ENCODE measurements at places on chromosomes 7 and 10.

GRCh38 chr7:2175514-2175913 lies 57.2 kb downstream of the MAD1L1 start:
- H3K36me3 ChIP-seq, result peaks cover 33% of the 10 kb centered on the region
- peak; percentile 98 for DNase-seq
- peaks cover 1% of the 10 kb centered on the region for H3K27me3 ChIP-seq
- H3K4me1 ChIP-seq, result peaks cover 60% of the 10 kb centered on the region

DNA sequence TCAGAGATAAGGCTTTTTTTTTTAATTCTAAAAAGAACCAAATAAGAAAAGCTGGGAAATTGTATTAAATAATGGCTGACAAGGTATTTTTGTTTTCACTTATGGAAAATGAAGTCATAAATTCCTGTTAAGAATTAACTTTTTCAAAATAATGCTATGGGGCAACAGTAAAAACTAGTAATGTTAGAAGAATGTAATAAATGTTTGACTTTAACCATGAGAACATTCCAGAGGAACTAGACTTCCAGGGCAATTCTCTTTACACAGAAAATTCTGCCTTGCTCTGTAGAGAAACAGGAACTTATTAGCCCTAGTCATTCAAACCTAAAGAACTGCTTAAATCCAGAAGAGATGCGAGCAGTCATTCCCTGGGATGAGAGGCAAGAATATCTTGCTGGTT lies 571.1 kb downstream of the IPMK start:
- no peaks in the 10 kb centered on the region for H3K27me3 ChIP-seq
- peaks cover 67% of the 10 kb centered on the region for H3K4me1 ChIP-seq
- H3K36me3 ChIP-seq, result no peaks in the 10 kb centered on the region
- DNase-seq, result peak; percentile 89
- peak overlapping the region; percentile 74 for H3K4me3 ChIP-seq

DNA sequence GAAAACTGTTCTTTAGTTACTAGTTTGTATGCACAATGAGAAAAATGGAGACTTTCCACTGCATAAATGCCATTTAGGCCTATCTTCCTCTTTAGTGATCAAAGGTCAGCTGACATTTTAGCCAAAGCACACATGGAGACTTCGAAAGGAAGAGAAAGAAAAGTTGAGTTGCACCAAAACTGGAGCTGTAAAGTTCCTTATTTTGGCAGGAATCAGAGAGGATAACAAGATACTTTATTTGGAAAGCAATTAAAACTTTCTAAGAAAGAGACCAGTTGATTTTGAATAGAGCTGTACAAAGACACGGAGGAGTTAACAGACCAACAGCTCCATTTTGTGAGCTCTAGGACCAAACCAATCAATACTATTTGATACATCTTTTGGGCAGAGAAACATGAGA lies 14.2 kb downstream of the ENTPD7 start:
- H3K27me3 ChIP-seq, result no peaks in the 10 kb centered on the region
- no peak for DNase-seq
- no peak overlapping the region for H3K27ac ChIP-seq
- H3K4me1 ChIP-seq, result peaks cover 53% of the 10 kb centered on the region

DNA sequence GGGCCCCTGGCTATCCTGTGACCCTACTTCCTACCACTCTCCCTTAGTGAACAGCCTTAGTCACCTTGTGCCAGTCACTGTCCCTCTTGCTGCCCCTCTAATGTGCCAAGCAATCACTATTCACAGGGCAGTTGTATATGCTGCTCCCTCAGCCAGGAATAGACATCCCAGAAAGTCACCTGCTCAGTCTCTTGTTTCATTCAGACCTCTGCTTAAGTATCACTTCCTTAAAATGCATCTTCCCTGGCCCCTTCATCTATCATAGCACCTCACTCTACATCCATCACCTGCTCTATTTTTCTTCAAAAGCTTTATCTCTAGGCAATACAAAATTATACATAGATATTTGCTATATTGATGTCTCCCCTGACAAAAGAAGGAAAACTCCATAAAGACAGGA lies 328.4 kb upstream of the NFE2L3 start:
- H3K4me1 ChIP-seq, result no peaks in the 10 kb centered on the region
- H3K27me3 ChIP-seq, result peaks cover 3% of the 10 kb centered on the region
- H3K27ac ChIP-seq, result no peak overlapping the region
- DNase-seq, result no peak
- no peak overlapping the region for H3K4me3 ChIP-seq

DNA sequence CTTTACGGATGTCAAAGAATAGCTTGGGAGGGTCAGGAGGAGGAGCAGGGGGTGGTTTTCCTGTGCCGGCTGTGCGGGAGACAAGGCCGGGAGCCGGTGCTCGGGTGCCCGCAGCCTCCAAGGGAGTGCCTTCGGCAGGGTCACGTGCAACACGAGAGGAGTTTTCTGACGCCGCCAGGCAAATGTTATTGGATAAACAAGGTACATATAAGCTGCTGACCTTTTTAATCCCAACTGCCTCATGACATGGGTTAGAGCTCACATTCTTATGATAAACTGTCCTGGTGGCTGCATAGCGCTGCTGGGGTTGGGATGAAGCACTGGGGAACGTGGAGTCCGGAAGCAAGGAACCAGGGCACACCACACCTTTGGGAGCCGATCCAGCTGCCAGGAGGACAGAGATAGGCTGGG lies 124.8 kb upstream of the PDLIM1 start:
- H3K4me3 ChIP-seq, result no peak overlapping the region
- DNase-seq, result no peak
- no peaks in the 10 kb centered on the region for H3K36me3 ChIP-seq
- H3K4me1 ChIP-seq, result no peaks in the 10 kb centered on the region
- no peak overlapping the region for H3K27ac ChIP-seq

DNA sequence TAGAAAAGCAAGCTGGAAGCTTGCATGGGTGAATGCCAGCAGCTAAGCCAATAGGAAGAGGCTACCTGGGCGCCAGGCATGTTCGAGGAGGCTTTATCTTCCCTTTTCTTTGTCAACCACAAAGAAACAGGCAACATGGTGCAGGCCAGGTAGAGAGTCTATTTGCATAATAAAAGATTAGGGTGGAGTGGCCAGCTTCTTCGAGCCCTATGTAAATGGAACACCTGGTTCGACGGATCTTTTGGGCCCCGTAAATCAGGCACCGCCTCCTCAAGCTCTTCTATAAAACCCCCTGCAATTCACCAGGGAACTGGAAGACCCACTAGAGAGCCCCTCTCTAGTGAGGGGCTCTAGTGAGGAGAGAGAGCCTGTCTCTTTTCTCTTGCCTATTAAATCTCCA lies 1106.2 kb upstream of the CELF2 start:
- DNase-seq, result no peak
- no peak overlapping the region for H3K4me3 ChIP-seq
- H3K27ac ChIP-seq, result no peak overlapping the region
- H3K27me3 ChIP-seq, result no peaks in the 10 kb centered on the region
- H3K36me3 ChIP-seq, result no peaks in the 10 kb centered on the region

DNA sequence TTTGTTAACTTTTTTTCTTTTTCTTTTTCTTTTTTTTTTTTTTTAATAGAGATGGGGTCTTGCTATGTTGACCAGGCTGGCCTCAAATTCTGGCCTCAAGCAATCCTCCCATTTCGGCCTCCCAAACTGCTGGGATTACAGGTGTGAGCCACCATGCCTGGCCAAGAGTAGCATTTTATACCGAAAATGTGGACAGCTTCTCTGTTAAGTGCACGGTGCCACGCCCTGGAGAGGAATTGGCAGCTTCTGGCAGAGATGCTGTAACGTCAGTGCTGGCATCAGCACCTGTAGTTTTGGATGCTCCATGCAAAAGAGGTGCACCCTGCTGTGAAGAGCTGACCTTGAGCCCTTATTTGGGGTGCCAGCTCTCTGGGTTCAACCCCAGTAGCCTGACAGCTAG lies 18.2 kb downstream of the IL15RA start:
- no peaks in the 10 kb centered on the region for H3K36me3 ChIP-seq
- peak overlapping the region; percentile 19 for H3K27ac ChIP-seq
- no peak overlapping the region for H3K4me3 ChIP-seq
- no peak for DNase-seq

- H3K27me3 ChIP-seq, result peaks cover 11% of the 10 kb centered on the region
- no peaks in the 10 kb centered on the region for H3K4me1 ChIP-seq
Measured at GRCh38 chr7:50394315-50394714, 55.8 kb downstream of the FIGNL1 start.

DNA sequence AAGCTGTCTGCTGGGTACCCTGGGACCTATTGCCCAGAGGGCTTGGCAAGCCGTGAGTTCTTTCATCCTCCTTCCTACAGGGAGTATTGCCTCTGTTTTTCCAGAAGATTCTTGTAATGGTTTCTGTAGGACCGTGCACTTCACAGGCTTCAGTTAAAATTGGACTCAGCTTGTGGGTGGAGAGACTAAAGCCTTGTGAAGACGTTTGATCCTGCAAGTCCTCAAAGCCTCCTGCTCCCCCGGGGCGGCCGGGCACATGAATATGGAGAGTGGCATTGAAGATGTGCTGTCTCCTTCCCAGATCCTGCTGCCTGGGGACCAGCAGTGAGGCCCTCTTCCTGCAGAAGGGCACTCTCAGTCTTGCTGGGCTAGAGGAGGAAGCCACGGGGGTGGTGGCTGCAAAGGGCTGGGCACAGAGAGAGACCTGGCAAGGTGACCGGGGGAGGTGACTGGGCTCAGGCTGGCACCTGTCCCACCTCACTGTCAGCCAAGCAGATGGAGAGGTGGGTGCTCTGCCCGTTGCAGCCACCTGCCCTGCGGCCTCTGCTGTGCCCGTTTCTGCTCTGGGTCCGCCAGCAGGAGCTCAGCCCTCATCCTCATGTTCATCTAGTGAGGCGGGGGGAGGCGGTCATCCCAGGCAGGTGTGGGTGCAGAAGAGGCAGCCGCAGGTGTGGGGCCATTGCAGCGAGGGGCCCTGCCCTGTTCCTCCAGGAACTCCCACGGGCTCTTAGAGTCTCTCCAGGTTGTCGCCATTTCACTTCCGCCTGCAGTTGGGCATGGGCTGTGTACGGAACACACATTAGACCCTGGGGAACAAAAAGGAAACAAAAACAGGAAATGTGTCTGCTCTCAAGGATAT lies 55.7 kb downstream of the TMEM209 start:
- peaks cover 3% of the 10 kb centered on the region for H3K27me3 ChIP-seq
- H3K4me1 ChIP-seq, result peaks cover 7% of the 10 kb centered on the region
- DNase-seq, result no peak
- H3K36me3 ChIP-seq, result no peaks in the 10 kb centered on the region

DNA sequence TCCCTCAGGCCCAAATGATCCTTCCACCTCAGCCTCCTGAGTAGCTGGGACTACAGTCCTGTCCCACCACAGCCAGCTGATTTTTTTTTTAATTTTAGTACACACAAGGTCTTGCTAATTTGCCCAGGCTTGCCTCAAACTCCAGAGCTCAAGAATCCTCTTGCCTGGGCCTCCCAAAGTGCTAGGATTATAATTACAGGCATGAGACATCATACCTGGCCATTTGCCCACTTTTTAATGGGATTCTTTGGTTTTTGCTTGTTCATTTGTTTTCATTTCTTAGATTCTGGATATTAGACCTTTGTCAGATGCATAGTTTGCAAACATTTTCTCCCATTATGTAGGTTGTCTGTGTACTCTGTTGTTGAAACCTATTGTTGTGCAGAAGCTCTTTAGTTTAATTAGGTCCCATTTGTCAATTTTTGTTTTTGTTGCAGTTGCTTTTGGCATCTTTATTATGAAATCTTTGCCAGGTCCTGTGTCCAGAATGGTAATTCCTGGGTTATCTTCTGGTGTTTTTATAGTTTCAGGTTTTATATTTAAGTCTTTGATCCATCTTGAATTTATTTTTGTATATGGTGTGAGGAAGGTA lies 95.2 kb downstream of the GLCCI1 start:
- H3K27me3 ChIP-seq, result no peaks in the 10 kb centered on the region
- DNase-seq, result peak; percentile 44
- H3K27ac ChIP-seq, result peak overlapping the region; percentile 89
- peaks cover 32% of the 10 kb centered on the region for H3K36me3 ChIP-seq

DNA sequence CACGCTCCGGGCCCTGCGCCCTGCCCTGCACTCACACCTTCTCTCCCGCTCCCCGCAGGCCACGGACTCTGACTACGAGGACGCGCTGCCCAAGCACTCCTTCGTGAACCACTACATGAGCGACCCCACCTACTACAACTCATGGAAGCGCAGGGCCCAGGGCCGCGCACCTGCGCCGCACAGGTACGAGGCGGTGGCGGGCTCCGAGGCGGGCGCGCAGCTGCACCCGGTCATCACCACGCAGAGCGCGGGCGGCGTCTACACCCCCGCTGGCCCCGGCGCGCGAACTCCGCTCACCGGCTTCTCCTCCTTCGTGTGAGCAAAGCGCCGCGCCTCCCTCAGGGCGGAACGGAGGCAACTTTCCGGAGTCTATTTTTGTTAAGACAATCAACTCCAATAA lies 417.0 kb upstream of the FOXK1 start:
- H3K4me1 ChIP-seq, result no peaks in the 10 kb centered on the region
- peaks cover 1% of the 10 kb centered on the region for H3K27me3 ChIP-seq
- no peak for DNase-seq
- peaks cover 4% of the 10 kb centered on the region for H3K36me3 ChIP-seq

GRCh38 chr7:3882782-3883181 lies 581.7 kb downstream of the SDK1 start:
- no peaks in the 10 kb centered on the region for H3K4me1 ChIP-seq
- H3K27ac ChIP-seq, result no peak overlapping the region
- no peak overlapping the region for H3K4me3 ChIP-seq
- H3K36me3 ChIP-seq, result peaks cover 6% of the 10 kb centered on the region
- DNase-seq, result no peak

DNA sequence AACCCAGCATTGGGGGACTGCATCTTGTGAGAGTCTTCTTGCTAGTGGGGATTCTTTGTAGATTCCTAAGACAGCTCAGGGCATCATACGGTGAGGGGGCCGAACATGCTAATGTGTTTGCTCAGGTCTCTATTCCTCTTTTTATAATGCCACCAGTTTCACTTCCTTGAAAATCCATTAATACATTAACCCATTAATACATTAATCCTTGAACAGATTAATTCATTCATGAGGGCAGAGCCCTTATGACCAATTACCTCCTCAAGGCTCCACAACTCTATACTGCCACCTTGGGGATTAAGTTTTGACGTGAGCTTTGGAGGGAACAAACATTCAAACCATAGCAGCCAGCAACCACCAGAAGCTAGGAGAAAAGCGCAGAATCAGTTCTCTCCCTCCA lies 67.2 kb upstream of the POT1 start:
- no peak overlapping the region for H3K27ac ChIP-seq
- peaks cover 17% of the 10 kb centered on the region for H3K4me1 ChIP-seq
- no peaks in the 10 kb centered on the region for H3K27me3 ChIP-seq
- no peaks in the 10 kb centered on the region for H3K36me3 ChIP-seq
- DNase-seq, result no peak
